ENCODE measurements at places on chromosomes 13 and 19.

DNA sequence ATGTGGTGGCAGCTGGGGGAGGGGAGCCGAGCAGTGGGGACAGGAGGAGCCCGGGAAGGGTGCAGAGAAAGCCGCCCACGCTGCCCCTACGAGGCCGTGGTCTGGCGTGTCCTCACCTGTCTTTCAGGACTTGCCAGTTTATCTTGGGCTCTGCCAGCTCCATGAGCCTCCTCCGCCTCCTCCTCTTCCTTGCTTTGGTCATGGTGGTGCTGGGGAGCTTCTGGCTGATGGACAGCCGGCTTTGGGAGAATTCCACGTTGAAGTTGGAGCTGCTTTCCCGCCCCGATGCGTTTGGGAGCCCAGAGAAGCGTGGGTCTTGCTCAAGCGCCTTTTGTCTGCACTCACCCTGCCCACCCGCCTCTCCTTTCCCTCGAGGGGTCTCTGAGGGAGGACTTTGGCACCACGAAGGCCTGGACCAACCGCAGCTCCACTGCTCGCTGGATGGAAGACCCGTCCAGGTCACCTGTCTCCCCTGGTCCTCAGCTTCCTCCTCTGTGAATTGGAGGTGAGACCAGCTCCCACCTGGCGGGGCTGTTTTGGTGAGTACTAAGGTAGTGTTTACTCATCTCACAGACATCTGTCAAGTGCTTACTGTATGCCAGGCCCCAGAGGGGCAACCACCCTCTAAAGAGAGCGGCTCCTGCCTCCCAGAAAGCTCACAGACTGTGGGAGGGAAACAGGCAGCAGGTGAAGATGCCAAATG lies 29.7 kb upstream of the MIER2 start:
- no peak for DNase-seq

GRCh38 chr13:66430728-66431127 lies 799.4 kb downstream of the PCDH9 start:
- no peak for DNase-seq

- no peak for DNase-seq
These were observed 113.9 kb downstream of the SLC7A1 start for GRCh38 chr13:29481603-29482002.

DNA sequence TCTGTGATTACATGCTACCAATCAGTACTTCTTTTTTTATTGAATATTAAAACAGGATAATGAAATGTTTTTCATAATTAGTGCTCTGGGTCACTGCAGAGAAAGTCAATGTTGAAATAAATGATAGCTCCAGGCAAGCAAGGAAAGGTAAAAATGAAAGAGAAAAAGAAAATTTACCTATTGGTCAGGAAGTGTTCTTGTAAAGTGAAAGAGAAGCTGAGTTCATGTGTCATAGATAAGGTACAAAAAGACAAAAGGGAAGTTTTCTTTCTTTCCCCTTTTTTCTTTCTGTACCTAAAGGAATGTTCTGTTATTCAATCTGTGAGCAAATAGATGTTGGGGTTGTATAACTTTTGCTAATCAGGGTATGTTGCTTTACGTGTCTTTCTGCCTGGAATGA lies 197.0 kb downstream of the PCDH9 start:
- no peak for DNase-seq

DNA sequence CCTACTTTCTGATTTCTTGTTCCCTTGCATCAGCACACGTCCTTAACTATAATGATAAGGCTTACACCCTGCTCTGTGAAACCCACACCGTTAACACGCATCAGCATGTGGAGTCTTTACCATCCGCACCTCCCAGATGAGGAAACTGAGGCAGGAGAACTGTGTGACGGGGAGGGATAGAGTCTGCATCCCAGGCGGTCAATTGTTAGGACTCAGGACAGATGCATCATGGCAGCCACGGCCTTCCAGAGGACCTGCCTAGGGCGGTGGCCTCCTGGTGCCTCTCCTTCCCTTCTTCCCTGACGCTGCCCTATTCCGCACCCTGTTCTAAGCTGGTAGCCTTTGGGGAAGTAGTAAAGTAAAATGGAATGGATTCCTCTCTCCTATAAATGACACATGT lies 326.0 kb downstream of the TEX29 start:
- DNase-seq: no peak

DNA sequence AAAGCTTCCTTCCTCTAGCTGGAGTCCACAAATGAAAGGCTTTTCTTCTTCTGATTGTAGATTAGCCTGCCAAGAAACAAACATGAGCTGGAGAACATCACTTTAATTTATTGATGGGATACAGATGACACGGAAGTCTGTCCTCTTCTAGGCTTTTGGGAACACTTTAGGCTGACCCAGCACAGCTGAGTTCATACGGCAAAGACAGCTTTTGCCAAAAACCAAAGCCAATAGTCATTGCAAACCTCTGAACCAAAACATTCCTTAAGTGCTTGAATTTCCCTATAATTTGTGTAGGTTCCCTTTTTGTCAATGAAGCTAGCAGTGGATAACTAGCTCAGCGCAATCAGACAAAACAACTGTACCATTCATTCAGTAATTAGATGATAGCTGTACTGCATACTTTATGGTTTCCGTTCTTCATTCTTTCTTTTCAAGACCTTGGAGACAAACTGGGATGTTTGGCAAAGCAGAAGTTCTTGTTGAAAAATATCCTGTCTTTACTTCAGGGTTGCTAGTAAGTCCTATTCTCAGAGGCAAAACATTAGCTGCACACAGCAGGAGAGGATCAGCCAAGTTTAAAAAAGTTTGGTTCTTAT lies 95.7 kb upstream of the SPRY2 start:
- DNase-seq: no peak

DNA sequence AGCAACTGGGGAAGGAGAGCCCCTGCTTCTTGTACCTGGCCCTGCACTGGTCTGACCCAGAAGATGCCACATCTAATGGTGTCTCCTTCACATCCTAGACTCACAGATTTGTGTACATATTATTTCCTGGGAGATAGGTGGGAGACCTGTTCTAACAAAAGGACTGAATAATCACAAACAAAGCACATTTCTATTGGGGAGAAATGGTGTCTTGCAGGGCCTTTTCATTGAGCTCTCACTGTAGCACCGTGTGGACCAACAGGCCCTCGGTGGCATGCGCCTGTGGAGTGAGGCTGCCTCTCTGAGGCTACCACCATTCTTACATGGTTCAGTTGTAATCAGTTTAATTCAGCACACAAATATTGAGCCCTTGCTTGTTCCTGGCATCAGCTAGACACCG lies 989 bp upstream of the SACS start:
- no peak for DNase-seq

DNA sequence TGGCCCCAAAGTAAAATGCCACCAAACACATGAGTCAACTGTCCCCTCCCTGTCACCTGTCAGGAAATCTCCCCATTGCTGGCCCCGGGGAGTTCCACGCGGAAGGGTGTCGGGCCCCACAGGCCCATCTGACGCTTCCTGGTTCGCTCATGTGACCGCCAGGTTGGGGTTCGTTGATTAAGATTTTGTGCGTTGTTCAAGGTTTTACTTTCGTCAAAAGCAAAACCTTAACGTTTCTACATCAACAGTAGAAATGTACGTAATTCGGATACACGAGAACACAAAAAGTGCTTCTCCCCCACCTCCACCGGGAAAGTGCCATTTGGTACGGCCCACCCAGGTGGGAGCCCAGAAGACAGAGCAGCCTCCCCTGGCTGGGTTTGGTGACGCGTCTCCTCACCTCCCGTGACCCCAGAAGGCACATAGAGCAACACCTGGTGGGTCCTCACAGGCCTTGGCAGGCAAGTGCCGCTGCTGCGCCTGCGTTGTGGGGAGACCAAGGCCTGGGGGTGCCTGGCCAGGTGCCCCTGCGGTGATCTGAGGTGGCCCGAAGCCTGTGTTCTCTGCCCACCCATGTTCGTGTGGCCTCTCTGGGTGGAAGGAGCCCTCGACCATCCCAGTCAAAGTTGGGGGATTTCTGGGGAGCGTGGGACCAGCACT lies 161.6 kb downstream of the KDM4B start:
- DNase-seq: no peak

GRCh38 chr13:99323488-99323887 lies 16.3 kb upstream of the GPR183 start:
- no peak for DNase-seq

DNA sequence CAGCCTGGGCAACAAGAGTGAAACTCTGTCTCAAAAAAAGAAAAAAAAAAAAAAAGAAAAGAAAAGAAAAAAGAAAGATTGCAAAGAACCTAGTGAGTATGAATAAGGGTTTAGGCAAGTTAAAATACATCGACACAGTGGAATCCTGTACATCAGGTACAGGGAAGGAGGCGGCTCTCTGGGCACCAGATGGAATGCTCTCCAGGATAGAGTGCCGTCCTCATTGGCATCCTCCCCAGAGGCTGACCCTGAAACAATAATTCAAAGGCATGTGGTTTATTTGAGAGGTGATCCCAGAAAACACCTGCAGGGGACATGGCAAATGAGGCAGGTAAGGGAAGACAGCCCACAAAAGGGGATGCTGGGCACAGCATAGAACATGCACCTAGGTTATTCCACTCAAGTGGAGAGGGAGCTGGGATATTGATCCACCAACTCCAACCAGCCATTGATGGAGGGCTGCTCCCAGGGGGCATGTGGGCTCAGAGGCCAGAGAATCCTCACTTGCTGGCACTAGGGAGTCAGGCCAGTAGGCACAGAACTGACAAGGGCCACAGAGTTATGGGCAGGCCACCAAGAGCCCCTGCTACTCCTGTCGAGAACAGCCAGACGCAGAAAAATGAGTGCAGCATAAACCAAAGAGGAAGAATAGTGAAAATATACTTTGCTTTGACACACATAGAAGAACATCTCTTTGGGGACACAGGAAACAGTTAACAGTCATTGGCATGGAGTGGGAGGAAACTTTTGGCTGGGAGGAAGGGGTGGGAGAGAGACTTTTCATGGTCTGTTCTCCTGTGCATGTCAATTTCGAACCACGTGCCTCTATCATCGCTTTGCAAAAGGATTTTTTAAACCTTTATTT lies 4.2 kb downstream of the TSPAN16 start:
- DNase-seq: no peak

GRCh38 chr13:35485424-35485823 lies 8.9 kb upstream of the MAB21L1 start:
- DNase-seq: no peak

DNA sequence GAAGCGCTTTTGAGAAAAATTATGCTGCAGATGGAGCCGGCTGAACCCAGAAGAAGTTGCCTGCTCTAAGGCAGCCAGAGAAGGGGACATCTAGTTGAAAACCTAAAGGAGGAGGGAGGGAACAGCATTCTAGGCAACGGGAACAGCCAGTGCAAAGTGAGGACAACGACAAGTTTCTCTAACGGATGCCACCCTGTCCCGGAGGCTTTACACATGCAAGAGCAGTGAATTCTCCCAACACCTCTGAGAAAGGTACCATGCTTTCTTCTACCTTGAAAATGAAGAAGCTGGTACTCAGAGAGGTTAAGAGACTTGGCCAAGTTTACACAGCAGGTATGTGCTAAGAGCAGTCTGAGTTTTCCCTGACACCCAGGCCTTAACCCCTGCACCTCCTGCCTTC lies 5.9 kb downstream of the IFNL3 start:
- DNase-seq: no peak
